ENCODE measurements at places on chromosomes 13 and 19. TPM values are rescaled to one million over a fixed set of nuclear protein-coding genes. Genes with fewer than 3 reads are reported as not detected.

DNA sequence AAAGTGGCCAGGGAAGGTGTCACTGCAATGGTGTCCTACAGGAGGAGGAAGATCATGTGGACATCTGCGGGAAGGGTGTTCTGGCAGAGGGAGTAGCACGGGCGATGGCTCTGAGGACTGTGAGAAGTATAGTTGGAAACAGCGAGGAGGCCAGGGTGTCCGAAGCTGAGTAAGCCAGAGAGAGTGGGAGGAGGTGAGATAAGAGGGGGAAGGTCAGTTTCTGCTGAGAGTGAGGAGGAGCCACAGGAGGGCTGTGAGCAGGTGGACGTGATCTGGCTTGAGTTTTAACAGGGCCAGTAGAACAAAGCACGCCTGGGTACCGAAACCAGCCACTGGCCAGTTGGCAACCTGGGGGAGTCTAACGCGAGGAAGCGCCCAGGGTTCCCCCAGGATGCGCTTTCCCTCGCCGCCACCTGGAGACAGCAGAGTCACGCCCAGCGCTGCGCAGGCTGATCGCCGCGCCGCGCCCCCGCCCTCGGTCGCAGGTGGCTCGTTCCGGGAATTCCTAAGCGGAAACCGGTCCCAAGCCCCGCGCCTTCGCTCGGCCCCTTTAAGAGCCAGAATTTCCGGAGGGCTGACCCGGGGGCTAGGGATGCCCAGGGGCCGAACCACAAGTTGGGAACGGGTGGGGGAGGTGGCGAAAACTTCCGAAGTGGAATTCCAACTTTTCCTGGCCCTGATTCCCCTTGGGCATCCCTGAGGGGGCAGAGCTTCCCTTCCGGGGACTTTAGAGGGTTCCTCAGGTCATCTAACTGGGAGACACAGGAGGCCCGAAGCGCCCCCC is 1.1 kb upstream of the LSR start:
- DNase-seq: peak; percentile 89

DNA sequence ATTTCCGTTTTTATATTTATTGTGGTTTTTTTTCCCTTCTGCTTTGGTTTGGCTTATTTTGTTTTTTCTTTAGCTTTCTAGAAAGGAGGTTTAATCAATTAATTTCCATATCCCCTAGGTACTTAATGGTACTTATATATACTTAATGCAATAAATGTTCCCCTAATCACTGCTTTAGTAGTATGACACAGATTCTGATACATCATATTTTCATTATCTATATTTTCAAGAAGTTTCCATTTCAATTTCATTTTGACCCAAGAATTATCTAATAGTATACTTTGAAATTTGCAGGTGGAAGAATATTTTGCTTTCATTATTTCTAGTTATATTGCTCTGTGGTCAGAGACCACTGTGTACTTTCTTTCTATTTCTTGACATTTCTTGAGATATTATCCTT is 66.6 kb upstream of the STK24 start:
- DNase-seq: no peak

DNA sequence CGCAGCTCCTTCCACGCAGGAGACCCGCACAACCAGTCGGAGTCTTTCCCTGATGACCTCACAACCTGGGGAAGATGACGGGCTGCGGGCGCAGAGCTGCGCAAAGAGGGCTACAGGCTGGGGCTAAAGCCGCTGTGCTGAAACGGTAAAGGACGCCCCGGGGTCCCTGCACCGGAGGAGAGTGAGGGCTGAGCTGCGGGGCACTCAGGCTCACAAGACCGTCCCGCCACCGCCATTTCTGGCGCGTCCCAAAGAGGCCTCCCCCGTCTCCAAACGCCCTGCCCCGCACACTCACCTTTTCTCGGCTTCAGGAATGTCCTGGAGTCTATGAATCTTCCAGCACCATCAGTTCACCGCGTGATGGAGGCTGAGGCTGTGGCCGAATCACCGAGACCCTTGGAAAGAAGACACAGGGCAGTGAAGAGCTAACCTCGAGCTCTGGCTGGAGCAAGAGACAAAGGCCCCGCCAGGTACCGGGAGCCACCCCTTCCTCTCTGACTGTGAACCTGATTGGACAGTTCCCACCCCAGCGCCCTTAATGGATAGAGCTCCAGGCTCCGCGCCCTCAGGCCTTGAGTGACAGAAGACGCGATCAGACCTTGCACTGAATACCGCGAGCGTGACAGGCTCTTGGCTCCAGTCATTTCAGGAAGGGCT is 41.8 kb upstream of the ZNF429 start:
- peak; percentile 63 for DNase-seq

DNA sequence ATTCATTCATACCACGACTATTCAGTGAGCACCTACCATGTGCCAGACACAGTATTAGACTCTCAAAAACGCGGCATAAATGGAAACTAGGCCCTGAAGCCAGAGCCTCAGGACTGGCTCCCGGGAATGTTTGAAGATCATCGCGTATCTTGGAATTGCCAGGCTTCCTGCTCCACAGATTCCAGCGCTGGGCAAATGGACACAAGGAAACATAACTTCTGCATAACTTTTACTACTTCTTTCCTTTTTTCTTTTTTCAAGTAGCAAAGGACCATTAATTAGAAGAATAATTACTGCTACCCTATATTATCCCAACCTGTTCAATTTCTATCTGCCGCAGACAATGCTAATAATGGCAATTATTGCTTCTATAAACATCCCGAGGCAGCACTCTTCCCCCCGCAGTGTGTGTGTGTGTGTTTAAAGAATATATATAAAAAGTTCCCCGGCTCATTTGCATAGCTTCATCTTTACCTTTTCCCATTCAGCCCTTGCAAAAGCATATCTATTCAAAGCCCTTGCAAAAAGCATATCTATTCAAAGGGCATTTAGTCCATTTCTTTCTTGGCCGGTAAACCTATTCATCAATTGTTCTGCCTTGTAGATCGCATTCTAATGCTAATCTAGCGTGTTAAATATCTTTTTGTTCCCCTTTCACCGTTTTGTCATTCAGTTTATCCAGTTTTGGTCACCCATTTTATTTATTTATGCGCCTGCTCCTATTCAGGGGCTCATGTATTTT is 6.1 kb downstream of the SOX21 start:
- no peak for DNase-seq

GRCh38 chr13:67298297-67298696 is 68.2 kb upstream of the PCDH9 start:
- DNase-seq: no peak

DNA sequence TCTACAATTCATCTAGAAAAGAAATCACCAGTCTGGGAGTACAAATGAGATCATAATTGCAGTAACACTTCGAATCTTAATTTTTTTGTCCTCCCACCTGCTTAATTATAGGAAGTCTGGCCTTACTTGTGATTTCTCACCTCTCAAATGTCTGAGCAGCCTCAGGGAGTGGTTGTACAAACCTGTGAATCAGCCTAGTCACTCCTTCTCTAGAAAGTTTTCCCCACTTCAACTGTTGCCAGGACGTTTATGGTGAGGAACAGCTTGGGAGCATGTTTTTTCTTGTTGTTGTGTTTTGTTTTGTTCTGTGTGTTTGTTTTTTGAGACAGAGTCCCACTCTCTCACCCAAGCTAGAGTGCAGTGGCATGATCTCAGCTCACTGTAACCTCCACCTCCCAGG is 50.3 kb upstream of the CLDN10 start:
- DNase-seq: no peak

- no peak for DNase-seq
Observed at GRCh38 chr13:73767191-73767741, 366.9 kb downstream of the KLF12 start.

Gene B3GNT8
- total RNA-seq: 4.4 TPM

All from progenitor cell of endocrine pancreas (in vitro differentiated cells).